A673 (cell line): ENCODE measurements at places on chromosomes 16 and 17.
A peak's percentile ranks its signal among the peaks of the same experiment; 100 is the strongest.

DNA sequence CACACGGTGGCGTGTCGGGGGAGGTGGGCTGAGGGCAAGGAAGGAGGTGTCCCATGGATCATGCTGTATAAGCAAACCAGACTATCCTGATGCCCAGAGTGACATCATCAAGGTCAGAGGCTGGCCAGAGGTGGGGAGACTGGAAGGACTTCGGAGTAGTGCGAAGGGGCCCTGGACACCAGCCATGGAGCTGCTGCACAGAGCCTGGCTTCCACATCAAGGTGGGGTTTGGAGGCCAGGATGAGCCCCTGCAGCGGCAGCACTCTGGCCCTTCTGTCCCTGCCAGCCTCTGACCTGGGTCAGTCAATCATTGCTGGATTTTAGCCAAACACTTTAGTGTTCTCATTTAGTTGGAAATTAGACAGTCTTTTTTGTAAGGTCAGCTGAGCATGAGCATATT lies 34.8 kb downstream of the MED13 start:
- DNase-seq, result no peak

DNA sequence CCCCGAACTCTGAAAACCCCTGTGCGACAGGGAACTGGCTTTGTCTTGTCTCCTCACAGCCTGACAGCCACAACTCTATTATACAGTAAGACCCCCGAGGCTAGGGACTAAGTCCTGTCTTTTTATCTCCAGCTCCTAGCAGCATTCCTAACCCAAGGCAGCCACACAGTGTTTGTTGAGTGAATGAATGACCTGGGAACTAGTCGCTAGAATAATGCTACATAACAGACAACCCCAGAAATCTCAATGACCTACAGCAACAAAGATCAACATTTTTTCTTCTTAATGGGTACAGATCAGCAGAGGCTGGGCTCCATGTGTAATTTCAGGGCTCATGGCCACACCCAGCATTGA lies 71.4 kb upstream of the TNRC6C start:
- DNase-seq, result no peak

GRCh38 chr17:34481779-34482178 lies 97.6 kb upstream of the TMEM132E start:
- DNase-seq, result no peak

- DNase-seq, result no peak
Measured at GRCh38 chr16:11667221-11667823, 933 bp upstream of the SNN start.

DNA sequence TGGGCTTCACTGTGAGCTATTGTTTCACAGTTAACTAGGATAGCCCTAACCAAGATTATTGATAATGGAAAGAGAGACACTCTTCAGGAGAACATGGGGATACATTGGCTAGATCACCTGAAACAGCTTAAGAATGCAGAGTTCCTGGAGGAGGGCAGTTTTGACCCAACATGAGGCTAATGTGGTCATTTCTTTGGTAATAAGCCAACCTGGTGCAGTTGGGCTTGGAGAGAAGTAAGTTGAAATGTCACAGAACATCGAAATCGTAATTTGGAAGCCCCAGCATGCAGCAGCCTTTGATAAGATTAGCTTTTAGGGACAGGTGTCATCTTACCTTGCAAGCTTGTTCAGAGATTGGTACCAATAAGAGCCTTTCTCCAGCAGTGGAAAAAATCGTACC lies 556.6 kb upstream of the GOT2 start:
- DNase-seq, result no peak

GRCh38 chr17:42005166-42005565 lies 12.1 kb downstream of the DNAJC7 start:
- DNase-seq, result no peak

GRCh38 chr17:8632061-8632460 lies 1.5 kb upstream of the MYH10 start:
- DNase-seq, result no peak

DNA sequence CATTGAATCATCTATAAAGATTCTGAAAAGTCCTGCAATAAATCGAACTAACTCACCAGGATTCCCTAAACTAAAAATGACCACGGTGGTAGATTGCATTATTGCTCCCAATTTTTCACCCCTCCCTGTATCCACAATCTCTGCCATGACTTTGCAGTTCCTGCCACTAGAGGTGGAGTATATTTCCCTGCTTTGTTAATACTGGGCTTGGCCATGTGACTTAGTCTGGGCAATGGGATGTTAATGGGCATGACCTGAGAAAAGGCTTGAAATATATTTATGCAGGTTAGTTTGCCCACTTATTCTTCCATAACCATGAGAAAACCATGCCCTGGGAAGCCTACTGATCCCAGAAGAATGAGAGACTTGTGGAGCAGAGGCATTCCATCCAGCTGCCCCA lies 59.1 kb downstream of the NOG start:
- DNase-seq, result no peak

GRCh38 chr17:13813347-13814240 lies 211.9 kb upstream of the HS3ST3A1 start:
- DNase-seq, result no peak

DNA sequence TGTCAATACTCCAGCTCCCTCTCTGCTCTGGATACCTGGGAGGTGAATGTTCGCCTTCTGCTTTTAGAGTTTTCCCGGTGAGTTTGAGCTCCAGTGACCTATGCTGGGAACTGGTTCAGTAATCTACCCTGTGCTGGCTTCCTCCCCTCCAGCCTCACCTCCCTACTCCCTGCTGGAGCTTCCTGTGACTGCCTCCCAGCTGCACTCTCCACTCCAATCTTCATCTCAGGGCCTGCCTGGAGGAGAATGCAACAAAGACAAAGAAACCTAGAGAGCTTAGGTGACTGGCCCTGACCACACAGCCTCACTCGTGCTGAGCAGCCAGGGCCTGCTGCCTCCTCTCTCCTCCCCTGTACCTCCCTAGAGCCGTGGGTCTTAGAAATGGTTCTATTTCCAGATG lies 101.6 kb upstream of the FOXF1 start:
- no peak for DNase-seq

DNA sequence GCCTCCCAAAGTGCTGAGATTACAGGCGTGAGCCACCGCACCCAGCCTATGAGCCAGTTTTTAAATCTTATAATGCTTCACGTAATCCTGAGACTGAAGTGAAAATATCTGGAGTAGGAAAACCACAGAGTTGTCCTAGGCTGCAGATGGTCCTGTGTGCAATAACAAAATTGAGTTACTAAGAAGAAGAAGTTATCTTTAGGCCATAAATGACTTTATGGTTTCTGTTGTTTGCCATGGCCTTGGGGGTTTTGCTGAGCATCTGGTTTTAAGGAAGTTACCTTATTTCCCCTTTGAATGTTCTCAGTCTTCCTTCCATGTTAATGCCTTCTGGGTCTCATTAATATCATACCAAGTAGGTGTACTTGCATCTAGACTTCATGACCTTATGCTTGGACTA lies 16.5 kb downstream of the NMT1 start:
- DNase-seq, result no peak

- no peak for DNase-seq
Measured at GRCh38 chr17:32520104-32520701, 33.4 kb downstream of the CDK5R1 start.

DNA sequence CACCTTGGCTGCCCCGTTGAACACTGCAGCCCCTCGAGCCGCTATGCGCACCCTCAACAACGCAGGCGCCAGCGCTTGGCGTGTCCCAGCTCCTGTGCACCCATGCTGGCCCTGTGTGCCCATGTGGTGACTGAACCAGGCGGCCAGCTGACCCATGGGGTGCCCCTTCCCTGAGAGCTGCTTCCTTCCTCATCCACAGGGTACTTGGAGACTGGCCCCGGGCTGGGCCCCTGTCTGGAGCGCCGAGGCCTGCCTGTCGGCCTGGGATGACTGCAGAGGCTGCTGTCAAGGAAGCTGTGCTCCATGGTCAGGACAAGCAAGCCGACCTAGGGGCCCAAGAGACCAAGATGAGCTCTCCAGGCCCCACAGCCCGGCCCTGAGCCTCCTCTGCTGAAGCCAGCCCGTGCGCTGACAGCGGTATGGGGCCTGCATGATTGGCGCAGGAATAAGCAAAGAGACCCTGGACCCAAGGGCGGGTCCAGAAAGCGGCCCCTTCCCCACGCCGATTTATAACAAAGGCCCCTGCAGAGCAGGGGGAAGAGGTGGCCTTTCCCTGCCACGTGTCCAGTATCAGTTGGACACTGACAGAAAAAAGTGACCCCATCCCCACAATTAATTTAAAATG lies 21.6 kb upstream of the BAHCC1 start:
- DNase-seq, result no peak

- no peak for DNase-seq
Measured at GRCh38 chr16:84498223-84498610, 6.2 kb downstream of the MEAK7 start.

- no peak for DNase-seq
Measured at GRCh38 chr17:21689604-21690003, 2.7 kb upstream of the KCNJ18 start.

- DNase-seq, result no peak
Measured at GRCh38 chr16:65688301-65688700, 566.4 kb upstream of the CDH11 start.

DNA sequence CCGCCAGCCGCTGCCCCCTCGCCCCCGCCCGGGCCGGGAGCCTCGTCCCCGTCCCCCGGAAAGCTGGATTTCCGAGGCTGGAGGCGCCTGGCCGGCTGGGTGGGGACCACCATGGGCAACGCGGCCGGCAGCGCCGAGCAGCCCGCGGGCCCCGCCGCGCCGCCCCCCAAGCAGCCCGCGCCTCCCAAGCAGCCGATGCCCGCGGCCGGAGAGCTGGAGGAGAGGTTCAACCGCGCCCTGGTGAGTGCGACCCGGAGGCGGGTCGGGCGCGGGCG lies 266 bp downstream of the FMNL1 start:
- DNase-seq, result no peak

- no peak for DNase-seq
Measured at GRCh38 chr17:29686993-29687590, 64.4 kb upstream of the CORO6 start.

DNA sequence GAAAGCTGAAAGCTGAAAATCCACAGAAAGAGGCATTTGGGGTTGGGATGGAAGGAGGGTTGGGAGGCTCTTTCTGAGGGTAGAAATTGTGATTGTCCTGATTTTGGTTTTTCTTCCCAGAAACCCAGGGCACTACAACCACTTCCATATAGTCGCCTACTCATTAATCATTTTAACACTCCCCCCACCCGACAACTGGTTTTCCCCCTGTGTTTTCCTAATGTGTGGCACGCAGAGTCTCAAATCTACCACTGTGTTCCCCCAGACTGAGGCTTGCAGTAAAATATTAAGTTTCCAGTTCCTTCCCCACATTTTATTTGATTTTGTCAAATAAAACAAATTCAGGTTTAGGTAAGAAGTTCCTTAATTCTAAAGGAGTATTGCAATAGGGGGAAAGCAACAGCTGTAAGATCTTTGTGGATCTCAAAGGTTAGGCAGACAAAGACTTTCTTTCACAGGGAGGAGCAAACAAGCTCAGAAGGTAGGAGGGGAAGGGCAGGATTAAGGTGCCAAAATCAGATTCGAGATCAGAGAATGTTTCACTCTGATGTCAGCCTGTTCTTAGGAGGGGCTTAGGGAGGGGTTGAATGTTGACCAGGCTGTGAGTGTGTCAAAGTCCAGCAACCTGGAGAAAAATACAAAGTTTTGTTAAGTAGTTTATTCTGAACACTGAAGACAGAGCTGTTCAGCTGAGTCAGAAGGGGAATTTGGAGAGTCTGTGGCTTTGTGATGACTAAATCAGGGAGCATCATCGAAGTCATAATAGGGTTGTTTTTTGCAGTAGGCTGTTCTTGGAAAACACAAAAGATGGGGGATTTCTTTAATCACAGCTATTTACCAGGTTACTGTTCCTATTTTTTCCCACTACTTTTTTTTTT lies 3.6 kb downstream of the ZNF267 start:
- no peak for DNase-seq

- no peak for DNase-seq
Measured at GRCh38 chr16:4557973-4558372, 1.8 kb downstream of the C16orf96 start.

DNA sequence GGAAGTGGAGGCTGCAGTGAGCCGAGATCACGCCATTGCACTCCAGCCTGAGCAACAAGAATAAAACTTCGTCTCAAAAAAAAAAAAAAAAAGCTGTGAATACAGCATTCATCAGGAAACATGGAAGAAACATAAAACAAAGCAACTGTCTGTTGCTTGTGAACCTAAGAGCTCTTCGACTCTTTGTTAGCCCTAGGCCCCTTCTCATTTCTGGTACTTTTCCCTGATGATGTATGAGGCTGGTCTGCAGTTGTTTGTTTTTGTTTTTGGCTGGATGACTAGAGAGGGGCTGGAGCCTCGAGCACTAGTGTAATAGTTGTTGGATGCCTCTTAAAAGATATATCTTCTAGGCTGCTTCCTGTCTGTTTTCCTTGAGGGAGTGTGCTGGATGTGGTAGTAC lies 113.5 kb downstream of the MAP2K6 start:
- DNase-seq, result no peak

GRCh38 chr16:25709213-25709612 lies 17.5 kb downstream of the HS3ST4 start:
- peak; percentile 92 for DNase-seq

- peak; percentile 94 for DNase-seq
Measured at GRCh38 chr16:57810197-57811031, 8.1 kb upstream of the KIFC3 start.

DNA sequence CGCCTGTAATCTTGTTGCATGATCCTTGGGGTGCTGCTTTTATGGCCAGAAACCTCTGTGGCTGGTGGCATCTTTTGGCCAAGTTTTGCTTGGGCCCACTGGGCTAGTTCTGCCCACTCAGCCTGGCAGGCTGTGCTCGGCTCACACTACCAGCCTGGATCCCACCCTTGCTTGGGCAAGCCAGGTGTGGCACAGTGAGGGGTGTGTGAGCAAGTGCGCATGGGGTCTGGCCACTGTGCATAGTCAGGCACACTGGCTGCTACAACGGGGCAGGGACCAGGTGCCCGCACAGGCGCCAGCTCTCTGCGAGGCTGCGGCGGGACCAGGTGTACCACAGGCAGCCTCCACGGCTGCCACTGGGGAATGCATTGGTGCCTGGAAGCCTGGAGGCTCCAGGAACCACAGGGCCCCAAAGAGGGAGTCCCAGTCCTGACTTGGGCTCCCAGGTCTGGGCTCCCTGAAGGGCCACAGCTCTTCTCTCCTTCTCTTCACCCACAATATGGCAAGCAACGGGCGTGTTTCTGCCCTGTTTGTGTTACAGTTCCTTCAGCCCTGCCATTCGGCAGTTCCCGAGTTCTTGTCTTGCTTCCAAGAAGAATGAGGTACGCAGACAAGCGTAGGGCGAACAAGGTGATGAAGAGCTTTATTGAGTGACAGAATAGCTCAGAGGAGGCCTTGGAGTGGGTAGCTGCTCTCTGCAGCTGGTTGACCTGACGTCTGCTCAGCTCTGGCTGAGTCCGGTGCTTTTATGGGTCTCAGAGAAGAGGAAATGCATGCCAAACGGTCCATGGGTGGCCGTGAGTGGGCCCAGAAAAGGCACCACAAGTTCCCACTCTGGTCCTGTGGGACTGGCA lies 26.7 kb upstream of the PRM1 start:
- no peak for DNase-seq

- DNase-seq, result no peak
Measured at GRCh38 chr17:9221922-9222180, 200.5 kb downstream of the NTN1 start.
